Activated CD4-positive, alpha-beta T cell treated with anti-CD3 and anti-CD28 coated beads, Interleukin-2, amount 10 ng/mL, durations not matched to agents 7 days and 5 days (primary cell): ENCODE measurements at places on chromosomes 3 and 15. TPM values are rescaled to one million over a fixed set of nuclear protein-coding genes. Genes with fewer than 3 reads are reported as not detected.

SAXO2 gene
- total RNA-seq, result 13.9 TPM

IL16 gene
- total RNA-seq, result 242 TPM

CLDN18 gene
- not detected for total RNA-seq

BCL6 gene
- total RNA-seq, result 12.7 TPM

SIDT1 gene
- total RNA-seq, result 31.6 TPM

TLNRD1 gene
- total RNA-seq, result 34.2 TPM

GP9 gene
- total RNA-seq, result not detected

SAMMSON gene
- total RNA-seq, result not detected

IRAK2 gene
- 1.6 TPM for total RNA-seq

GRM7 gene
- not detected for total RNA-seq

CPN2 gene
- not detected for total RNA-seq

TMEM158 gene
- total RNA-seq, result 0.55 TPM

ZNF445 gene
- total RNA-seq, result 24.9 TPM

GPR27 gene
- total RNA-seq, result 1.0 TPM

RAB43 gene
- 52.0 TPM for total RNA-seq
